Stimulated activated CD4-positive, alpha-beta T cell treated with anti-CD3 and anti-CD28 coated beads, Interleukin-15, amount 100 ng/mL, for 1 hour (primary cell): ENCODE measurements at places on chromosomes 5 and 9.

DNA sequence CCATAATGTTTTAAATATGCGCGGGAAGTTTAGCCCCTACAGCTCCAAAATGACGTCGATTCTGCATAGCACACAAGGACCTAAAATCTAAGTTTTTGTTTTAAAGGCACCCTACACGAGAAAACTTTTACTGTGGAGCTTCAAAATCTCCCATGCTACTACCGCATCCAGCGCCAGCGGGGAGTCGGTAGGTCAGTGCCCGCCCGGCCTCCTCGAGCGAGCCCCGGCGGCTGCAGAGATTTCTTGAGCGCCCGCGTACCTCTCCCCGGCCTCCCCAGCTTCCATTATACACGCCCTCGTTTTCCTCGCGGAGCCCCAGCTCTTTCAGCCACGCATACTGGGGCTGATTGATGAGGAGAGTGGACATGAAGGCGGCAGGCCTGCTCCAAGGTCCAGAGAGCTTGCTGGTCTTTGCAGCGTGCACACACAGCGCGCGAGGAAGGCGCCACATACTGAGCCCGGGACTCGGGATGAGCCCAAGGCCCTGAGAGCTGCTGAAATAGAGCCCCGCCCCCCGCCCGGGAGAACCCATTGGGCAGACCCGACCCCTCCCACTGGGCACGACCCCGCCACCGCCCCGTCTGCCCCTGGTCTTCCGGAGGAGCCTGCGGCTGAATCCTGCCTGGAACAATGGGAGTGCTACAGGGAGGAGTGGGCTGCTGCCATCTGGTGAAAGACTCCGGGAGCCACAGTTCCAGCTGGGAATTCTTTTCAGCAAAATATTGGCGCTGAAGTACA, at the start of gene ALDH7A1:
Gene ALDH7A1 (minus strand): TSS at position 472 of the 738 bp plus-strand sequence. CDS start 21 bp downstream, at position 451.
- no peak for DNase-seq

DNA sequence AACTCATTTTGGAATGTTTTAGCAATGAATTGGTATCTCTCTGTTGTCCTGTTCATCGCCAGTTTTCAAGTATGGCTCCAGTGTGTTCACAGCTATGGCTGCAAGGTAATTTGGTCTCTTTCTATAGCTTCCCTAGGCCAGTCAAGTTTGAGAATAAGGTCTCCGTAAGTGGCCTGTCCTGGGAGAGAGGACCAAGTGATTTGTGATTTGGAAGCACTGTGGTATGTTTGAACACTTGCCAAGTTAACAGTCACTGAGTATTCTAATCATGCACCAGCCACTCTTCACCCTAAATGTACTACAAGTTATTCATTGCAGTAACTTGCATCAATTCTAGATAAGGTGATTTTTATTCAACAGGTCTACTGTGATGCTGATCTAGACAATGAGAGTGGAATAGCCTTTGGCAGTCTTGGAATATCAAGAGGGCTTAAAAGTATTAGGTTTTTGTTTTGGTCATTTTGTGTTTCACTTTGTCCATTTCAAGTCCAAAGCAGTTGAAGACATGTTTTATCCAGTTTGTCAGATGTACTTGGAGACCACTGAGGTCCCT, 41.1 kb downstream of the G3BP1 start:
- no peak for DNase-seq

- no peak for DNase-seq
Observed at GRCh38 chr9:135000647-135001245, 83.0 kb upstream of the FCN1 start.

GRCh38 chr9:19498015-19498414, 89.2 kb downstream of the ACER2 start:
- no peak for DNase-seq

DNA sequence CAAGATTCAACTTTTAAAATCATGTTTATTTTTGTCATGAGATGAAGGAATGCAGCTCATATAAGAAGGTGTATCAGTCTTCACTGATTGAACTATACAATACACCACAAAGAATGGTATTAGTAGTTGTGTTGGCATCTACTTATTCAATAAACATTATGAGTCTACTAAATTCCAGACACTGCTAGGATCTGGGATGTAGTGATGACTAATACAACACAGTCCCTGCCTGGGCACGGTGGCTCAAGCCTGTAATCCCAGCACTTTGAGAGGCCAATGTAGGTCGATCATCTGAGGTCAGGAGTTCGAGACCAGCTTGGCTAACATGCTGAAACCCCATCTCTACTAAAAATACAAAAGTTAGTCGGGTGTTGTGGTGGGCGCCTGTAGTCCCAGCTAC, 171.4 kb upstream of the NFIB start:
- no peak for DNase-seq

DNA sequence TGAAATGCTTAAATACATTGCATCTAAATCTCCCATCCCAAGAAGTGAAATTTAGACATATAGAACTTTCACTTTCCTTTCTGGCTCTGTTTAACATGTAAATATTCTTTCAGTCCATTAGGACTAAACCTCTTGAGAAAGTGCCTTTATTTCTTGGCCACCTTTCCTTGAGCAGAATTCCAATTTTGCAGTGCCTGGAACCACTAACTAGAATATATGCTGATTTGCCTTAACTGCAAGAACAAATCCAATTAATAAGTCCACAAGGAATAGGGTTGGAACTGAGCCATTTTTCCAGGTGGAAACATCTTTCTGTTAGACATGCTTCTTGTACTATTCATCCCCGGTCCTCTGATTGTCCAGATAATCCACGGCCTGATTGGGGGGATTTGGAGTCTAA, 478.0 kb downstream of the ENC1 start:
- no peak for DNase-seq

DNA sequence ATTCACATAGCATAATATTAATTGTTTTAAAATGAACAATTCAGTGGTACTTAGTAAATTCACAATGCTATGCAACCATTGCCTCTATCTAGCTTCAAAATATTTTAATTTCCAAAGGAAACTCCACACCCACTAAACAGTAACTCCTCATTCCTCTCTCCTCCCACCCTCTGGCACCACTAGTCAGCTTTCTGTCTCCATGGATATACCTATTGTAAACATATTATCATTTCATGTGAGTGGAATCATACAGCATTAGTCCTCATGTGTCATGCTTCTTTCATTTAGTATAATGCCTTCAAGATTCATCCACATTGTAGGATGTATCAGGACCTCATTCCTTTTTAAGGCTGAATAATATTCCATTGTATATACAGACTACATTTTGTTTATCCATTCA, 48.6 kb downstream of the PHF2 start:
- DNase-seq: no peak

GRCh38 chr5:172561151-172561550, 79.9 kb upstream of the NEURL1B start:
- DNase-seq: no peak
